Sigmoid colon (tissue), 7 donors: ENCODE measurements at places on chromosomes 5 and 9. TPM values are rescaled to one million over a fixed set of nuclear protein-coding genes. Genes with fewer than 3 reads are reported as not detected.

ZNF366 gene
- polyA plus RNA-seq: 1.6 TPM

- DNase-seq: peak; percentile 55
Observed at GRCh38 chr9:114283551-114284111, 39.3 kb upstream of the ORM1 start.

- peak; percentile 89 for DNase-seq
Observed at GRCh38 chr9:136807281-136808074, at the start of gene RABL6. RABL6 (plus strand) TSS chr9:136807948; CDS start chr9:136808197, 249 bp downstream.

DNA sequence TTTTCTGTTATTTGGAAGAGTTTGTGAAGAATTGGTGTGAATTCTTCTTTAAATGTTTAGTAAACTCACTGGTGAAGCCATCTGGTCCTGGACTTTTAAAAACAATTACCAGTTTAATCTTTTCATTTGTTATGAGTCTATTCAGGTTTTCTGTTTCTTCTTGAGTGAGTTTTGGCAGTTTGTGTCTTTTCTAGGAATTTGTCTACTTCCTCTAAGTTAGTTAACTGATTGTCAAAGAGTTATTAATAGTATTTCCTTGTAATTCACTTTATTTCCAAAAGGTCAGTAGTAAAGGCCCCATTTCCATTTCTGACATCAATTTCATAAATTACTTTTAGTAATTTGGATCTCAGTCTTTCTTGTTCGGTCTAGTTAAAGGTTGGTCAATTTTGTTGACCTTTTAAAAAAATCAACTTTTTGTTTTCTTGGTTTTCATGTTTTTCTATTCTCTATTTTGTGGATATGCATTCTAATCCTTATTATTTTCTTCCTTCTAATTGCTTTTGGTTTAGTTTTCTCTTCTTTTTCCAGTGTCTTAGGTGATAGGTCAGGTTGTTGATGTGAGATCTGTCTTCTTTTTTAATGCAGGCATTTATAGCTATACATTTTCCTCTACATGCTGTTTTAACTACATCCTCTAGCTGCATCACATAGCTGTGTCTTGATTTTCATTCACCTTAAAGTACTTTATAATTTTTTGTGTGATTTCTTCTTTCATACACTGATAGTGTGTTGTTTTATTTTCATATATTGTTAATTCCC lies 7.3 kb upstream of the SMIM3 start:
- DNase-seq: no peak

DNA sequence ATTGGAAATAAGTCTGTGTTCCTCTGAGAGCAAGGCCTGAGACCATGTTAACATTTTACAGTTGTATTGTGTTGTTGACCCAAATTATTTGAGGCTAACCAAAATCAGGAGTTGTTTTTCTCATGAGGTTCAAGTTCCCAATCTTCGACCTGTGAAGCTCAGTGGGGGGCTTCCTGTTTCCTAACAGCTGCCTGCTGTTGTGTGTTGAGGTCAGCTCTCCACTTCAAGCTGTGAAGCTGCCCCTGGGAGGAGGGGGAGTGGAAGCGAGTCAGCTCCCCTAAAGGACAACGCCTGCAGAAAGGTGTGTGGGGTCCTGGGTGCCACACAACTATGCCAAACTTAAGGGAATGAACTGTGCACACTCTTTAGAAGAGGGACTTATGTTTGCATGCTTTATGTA lies 295.5 kb downstream of the IRX1 start:
- DNase-seq: no peak

DNA sequence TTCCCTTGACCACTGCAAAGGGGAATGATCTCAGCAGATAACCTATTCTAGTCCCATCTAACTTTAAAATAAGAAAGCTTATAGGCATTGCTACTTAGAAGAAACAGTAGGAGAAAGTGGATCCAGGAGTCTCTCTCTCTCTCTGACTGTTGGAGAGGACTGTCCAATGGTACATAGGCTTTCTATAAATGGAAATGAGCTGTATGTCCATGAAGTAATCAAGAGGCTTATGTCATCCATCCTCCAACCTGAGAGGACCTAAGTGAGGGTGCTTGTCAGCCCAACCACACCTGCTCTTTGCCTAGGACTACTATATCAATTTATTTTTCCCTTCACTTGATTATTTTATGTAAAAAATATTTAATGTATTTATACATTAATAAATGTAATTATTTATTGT lies 172.3 kb downstream of the PAPPA start:
- DNase-seq: no peak
